ENCODE measurements at places on chromosomes 6 and 20.

DNA sequence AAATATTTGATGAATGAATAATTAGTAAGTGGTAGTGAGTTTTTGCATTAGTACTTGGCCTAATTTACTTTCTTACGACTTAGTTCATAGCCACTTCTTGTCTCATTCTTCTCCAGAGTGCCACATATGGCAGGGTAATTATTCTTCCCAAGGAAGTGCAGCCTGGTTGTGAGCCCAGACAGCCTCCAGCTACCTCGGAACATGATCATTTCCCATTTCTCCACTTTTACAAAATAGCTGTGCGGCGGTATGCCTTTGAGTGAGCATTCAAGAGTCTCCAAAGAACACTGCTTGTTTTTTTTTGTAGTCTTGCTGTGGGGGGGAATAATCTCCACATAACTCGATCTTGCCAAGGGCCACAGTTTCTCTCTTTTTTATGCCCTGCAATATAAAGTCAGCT, 765.0 kb downstream of the HDGFL1 start:
- DNase-seq = no peak

DNA sequence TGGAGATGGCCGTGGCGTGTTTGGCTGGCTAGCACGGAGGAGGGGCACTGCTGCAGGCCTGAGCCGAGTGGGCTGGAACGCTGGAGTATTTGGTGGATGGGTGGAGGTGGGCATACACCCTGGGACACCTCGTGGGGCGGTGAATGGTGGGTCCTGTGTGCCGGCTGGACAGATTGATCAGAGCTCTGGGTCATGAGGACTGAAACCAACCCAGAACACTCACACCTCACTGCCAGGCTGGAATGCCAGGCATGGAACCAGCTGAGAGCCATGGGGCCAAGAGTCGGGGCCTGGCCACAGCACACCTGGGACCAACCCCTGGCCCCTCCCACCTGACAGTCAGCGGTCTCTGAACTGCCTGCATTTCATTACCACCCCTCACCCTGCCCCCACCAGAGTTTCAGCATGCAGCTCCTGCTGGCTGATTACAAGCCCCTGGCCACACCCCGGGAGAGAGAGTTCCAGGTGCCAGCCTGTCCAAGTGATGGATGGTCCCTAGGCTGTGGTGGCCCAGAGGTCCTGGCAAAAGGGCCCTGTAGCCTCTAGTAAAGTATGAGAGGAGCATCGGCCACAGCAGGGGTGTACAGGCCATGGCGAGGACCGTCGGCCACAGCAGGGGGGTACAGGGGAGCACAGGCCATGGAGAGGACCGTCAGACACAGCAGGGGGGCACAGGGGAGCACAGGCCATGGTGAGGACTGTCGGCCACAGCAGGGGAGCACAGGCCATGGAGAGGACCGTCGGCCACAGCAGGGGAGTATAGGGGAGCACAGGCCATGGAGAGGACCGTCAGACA, 3.3 kb downstream of the NPBWR2 start:
- DNase-seq = no peak

- no peak for DNase-seq
These were observed 16.9 kb upstream of the MTG2 start for GRCh38 chr20:62165762-62166399.

DNA sequence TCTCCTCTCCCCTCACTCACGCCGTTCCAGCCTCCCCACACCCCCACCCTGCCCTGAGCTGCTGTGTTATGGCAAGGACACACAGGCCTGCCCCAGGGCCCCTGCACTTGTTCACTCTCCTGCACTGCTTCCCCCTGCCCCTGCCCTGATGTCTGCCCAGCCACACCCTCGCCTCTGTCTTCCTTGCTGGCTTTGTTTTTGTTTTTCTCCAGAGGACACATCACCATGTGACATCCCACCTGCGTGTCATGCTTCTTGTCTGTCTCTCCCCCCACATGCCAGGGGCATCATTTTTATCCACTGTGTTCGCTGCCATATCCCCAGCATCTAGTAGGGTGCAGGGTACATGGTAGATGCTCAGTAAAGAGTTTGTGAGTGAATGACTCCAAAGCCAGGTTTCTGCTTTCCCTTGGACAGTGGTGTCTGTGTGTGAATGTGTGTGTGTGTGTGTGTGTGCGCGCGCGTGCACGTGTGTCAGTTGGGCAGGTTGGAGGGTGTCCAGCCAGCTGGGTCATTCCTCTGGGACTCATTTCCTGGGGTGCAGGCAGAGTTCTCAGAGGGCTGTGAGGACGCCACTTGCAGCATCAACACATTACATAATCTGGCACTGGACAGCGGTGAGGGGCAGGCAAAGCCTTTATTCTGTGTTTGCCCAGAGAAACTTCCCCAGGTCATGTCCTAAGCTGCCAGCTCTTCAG, 60.6 kb downstream of the STK35 start:
- DNase-seq = no peak

- no peak for DNase-seq
These were observed 223.2 kb upstream of the ECI2 start for GRCh38 chr6:4358414-4359107.

GRCh38 chr6:44456070-44456965, 68.8 kb downstream of the CDC5L start:
- no peak for DNase-seq

GRCh38 chr6:124119596-124119995, 315.9 kb downstream of the NKAIN2 start:
- peak; percentile 4 for DNase-seq

- no peak for DNase-seq
These were observed 442.3 kb downstream of the CDC5L start for GRCh38 chr6:44829836-44830235.

DNA sequence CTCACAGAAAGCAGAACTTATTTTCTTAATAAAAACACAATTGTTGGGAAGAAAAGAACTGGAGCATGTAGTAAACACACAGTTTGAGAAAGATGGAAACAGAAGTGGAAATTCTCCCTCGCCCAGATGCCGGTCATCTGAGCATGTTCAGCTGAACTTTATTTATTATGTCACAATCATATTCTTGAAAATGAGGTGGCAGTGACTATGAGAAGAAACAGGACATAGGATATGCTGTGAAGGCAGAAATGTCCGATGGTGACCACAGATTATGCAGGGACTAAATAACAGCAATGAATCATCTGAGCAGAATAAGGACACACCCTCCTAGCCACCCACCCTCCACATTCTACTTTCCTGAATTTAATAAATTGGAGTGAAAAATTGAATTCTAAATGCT, 425.3 kb upstream of the NOX3 start:
- no peak for DNase-seq
